ENCODE measurements at places on chromosomes 5 and 9. TPM values are rescaled to one million over a fixed set of nuclear protein-coding genes. Genes with fewer than 3 reads are reported as not detected.

TLE1 gene
- 52.7 TPM for total RNA-seq

LRRC19 gene
- total RNA-seq: 0.11 TPM

SOX30 gene
- not detected for total RNA-seq

DNA sequence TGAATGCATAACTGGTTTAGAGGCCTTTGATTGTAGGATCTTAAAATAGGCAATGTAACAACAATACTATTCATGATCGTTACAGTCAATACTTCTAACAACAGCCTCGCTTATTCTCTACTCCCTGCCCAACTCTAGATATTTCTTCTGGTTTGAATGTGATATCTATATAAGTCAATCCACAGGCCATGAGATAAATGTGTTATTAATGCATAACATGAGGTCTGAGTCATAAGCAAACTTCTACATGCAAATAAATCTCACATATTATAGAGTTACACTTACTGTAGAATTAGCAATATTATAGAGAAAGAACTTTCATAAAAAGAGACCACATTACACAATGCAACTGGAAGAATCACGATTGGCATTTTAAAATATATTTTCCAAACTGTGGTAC, 2.9 kb upstream of the ALDOB start:
- no peak for DNase-seq

DNA sequence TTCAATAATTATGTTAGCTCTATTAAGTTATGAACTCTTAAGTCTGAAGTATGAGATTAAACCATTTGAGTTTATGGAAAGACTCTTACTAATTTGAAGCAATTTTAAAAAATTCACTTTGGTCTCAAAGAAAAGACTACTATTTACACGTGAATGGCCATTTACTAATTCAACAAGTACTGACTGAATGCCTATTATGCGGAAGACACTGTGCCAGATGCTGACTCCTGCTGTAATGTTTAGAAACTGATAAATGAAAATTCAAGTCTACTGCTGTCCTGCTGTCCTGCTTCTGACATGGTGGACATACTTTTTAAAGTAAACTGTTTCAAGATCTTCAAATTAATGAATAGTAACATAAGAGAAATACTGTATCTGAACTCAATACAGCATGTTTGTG, 116.2 kb downstream of the MPDZ start:
- DNase-seq: no peak

- no peak for DNase-seq
Measured at GRCh38 chr9:97076238-97076637, 37.3 kb upstream of the CTSV start.
